NCI-H1417 treated with DMSO at 0.1 percent for 48 hours (cell line): ENCODE measurements at places on chromosomes 11 and 22.

- DNase-seq = no peak
Measured at GRCh38 chr22:29270475-29271271, 2.6 kb downstream of the EWSR1 start.

DNA sequence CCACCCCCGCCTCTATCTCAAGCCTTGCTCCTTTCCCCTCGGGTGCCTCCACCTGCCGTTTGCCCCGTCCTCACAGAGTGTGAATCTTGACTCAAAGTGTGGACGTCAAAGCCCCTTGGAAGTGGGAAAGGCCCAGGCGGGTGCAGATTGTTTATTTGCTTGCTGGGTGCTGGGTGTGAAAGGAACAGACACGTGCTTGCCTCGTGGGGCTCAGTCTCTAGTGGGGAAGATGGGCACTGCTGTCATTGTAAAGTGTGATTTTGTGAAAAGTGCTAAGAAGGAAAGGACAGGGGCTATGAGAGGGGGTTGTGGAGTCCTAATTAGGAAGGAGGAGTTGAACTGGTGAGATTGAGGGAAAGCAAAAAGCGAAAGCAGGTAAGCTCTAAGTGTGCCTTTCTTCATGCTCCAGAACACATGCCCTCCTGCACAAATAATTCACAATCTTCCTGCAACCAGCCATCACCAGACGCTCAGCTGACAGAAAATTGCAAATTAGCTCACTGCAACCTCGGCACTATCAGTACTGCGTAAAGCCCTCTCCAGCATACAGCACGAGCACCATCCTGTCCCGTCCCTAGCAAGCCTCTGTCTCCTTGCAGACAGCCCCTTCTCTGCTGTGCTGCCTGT lies 9.7 kb upstream of the GCAT start:
- no peak for DNase-seq

DNA sequence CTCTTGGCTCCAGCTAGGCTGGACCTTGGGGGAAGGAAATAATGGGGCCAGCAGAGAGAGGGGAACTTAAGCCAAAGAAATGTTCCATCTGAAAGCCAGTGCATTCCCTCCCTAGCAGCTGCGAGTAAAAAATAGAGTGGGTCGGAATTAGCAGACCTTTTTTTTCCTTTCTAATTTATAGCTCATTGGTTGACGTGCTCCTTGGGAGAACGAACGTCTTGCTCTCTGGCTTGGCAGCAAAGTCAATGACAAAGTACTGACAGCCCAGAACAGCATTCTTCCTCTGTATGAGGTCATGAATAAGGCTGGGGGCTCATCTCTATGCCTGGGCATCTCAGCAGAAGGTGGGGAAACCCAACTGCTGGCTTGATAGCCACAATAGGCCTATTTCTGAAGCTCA lies 65.0 kb downstream of the SEZ6L start:
- no peak for DNase-seq

DNA sequence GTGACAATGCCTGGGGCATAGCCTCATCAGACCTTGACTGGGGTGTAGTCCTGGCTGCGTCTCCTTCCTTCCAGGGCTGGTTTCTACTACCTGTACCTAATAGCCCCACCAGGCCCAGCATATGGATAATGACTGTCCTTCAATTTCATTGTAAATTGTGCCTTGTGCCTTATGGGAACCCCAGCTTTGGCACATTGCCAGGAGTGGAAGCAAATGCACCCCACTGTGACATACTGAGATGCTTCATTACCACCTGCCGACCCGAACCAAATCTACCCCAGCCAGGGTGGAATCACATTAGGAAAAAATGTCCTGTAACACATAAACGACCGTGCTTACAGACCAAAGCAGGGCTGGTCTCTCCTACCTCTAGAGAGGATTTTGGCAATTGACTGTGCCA lies 7.3 kb downstream of the TOP3B start:
- DNase-seq = no peak

DNA sequence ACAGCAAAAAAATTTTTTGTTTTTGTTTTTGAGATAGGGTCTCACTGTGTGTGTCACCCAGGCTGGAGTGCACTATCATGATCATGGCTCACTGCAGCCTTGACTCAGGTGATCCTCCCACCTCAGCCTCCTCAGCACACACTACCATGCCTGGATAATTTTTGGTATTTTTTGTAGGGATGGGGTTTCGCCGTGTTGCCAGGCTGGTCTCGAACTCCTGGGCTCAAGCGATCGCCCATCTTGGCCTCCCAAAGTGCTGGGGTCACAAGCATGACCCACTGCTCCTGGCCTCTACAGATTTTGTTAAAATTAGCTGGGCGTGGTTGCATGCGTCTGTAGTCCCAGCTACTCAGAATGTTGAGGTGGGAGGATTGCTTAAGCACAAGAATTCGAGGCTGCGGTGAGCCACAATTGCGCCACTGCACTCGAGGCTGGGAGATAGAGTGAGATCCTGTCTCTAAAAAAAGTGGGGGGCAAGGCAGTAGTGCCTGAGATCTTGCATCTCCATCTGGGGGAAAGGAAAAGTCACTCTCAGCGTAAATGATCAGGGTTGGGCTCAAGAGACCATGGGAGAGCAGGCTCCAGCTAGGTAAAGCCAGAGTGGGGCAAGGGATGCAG lies 10.6 kb upstream of the DGKZ start:
- DNase-seq = no peak

DNA sequence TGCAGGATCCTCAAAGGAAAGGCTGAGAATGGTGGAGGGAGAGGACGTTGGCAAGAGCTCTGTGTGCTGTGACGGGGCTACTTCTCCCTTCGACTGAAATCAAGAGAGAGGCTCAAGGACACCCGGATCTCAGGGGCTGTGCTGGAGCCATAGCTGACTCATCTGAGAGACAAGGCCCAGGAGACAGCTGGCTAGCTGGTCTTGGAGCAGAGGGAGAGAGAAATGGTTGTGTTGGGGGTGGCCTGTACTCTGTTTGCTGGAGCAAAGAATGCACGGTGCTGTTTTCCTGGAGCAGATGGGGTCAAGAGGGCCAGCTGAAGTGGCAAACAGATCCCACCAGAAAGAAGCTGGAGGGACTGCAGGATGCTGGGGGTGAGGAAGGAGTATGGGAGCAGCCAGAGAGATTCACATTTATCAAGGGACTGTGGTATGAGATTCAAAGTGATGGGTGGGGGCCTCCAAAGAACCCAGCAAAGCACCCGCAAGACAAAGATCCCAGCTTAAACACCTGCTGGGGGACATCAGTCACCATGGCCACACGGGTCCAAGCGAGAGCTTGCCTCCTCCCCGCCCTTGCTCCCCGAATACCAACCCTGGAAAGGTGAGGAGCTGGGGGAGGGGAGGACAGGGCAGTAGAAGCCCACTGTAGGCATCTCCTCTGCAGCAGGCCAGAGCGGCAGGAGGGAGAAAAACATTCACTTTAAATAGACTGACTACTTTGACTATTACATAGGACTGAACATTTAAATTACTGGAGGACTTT lies 40.8 kb downstream of the MAP6 start:
- no peak for DNase-seq

DNA sequence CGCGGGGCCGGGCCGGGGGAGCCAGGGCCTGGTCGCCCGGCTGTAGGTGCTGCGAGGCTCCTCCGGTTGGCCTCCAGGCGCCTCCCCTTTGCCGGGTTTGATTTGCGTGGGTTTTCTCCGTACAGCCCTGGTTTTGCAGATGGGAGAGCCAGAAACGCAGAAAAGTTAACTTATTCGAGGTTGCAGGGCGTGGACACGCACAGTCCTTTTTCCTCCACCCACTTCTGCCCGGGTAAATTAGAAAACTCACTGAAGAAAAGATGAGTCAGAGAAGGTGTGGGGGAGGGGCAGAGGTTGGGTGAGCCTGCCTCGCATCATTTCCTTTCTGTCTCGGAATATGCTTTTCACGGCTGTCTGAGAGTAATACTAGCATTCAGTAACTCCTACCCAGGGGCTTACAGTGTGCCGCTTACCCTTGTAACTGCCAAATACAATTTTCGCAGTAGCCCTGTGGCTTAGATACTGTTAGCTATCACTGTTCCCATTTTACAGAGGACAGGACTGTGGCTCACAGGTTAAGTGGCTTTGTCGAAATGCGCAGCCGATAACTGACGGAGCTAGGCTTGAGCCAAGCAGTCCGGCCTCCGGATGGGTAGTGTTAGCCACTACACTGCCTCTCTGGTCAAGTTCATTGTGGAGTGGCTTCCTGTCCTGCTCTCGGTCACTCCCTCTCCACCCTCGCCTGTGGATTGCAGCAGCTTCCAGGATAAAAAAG lies 812 bp downstream of the FADD start:
- no peak for DNase-seq

DNA sequence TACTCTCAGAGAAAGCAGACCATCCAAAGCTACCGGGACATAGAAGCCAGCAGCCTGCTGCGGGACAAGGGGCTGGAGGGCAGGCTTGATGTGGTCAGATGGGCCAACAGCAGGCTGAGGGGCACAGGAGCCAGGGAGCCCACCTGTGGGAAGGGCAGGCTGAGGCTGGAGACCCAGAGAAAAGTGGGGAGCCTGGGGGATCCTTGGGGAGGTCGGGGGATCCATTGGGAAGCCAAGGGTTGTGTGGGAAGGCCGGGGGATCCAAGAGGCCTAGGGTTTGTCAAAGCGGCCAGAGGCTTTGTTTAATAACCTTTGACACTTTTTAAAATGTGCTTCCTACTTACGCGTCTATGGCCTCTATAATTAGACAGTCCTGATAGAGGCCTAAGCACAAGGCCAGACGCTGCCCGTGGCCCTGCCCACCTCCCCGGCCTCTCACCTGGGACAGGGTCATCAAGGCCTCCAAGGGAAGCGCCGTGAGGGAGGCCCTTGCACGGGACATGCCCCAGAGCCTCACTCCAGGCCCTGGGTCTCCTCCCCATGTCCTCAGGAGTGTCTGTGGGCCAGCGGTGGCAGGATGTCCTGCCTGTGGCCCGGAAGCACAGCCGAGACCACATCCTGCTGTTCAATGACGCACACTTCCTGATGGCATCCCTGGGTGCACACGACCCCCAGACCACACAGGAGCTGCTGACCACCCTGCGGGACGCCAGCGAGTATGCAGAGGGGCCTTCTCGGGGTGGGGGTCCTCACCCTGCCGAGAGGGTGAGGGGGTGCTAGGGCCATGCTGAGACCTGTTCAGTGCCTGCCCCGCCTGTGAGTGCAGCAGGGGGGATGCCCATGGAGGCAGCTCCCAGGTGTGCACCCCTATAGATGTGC lies 8.6 kb upstream of the GTSE1 start:
- DNase-seq = no peak

DNA sequence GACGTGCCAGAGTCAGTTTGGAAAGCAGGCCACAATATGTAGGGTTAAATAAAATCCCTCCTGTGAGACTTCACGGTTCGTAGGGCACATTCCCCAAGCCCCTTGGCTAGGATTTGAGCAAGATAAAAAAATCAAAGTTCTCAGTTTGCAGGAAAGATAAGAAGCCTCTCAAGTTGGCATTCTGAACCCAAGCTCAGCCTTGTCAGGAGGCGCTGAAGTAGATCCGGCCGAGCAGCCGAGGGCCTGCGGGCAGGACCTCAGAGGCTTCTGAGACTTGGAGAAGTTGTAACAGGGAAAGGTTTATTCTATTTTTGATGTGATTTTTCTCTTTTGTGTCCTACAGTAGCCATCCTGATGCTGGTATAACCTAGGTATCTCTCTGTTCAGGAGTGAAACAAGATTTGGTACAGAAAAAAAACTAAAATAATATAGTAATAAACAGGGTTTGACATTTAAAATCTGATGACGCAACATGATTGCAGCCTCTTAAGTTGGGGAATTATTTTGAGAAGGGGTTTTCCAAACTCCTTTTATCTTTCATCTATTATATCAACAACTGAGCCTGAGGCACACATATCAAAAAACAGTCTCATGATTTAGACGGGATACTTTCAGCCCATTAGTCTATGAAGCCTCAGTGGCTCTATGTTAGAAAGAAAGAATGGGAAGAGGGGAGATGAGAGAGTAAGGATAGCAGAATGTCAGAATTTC lies 10.1 kb downstream of the PATE2 start:
- no peak for DNase-seq

- DNase-seq = no peak
Measured at GRCh38 chr22:43449205-43449830, 37.5 kb downstream of the MPPED1 start.

DNA sequence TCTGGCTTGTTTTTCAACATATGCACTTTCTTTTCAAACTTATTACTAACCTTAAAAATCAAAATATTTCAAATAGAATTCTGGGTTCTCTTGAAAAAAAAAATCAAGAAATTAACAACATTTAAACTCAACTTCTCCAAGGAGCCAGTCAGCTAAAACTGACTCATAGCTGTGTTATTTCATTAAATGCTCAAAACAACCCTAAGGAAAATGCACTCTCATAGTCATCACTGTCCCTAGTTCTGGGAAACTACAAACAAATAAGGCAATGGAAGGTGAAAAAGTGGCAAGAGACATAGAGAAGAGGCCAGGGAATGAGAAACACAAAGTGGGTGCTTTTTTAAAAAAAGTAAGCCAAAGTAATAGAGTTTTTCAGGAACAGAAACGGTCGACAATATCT lies 4.1 kb upstream of the ARHGAP20 start:
- DNase-seq = no peak

GRCh38 chr22:41674846-41675340 lies 13.8 kb downstream of the SNU13 start:
- DNase-seq = no peak

DNA sequence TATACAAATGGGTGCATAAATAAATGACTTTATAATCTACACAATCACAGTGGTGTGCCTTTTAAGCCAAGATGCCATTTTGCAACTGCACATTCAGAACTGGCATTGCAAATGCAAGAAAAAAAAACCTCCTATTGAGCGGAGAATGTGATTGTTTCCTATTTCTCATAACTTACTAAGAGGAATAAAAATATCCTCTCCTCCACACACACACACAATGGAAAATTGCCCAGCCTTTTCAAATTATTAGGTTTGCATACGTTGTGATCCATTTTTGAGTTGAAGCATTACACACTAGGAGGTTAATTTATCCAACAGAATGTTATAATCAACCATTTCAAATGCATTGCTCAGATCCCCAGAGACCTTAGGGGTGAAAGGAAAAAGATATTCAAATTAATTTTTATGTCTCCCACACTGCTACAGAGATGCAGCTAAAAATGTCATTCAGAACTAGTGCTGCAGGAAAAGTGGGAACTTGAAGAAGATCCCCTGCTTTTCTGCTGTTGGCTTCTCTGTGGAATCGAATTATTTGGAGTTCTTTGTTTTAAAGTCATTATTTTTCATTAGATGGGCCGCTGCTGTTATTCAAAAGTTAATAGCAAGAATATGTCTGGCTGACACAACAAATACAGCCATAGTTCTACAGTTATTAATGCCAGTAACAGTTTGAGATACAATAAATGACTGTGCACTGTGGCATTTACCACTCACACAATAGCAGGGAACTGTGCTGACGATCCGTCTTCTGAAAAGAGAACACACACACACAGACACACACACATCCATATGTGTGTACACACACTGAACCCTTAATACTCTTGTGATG lies 299.9 kb upstream of the ANO5 start:
- DNase-seq = no peak

- no peak for DNase-seq
Measured at GRCh38 chr11:125756050-125756449, 10.0 kb downstream of the PATE1 start.

- DNase-seq = no peak
Measured at GRCh38 chr11:73431396-73431795, 55.2 kb downstream of the RELT start.

- no peak for DNase-seq
Measured at GRCh38 chr11:20760811-20761210, 91.4 kb downstream of the NELL1 start.

GRCh38 chr22:48053486-48053885 lies 1291.0 kb downstream of the TBC1D22A start:
- no peak for DNase-seq

GRCh38 chr11:96150609-96151008 lies 192.4 kb downstream of the MAML2 start:
- no peak for DNase-seq
